NCI-H2081 treated with DMSO at 0.1 percent for 48 hours (cell line): ENCODE measurements at places on chromosomes 6 and 20.

- DNase-seq: no peak
Observed at GRCh38 chr6:33029328-33030184, 20.2 kb upstream of the HLA-DOA start.

- no peak for DNase-seq
Observed at GRCh38 chr6:135438907-135439535, 58.5 kb downstream of the AHI1 start.

DNA sequence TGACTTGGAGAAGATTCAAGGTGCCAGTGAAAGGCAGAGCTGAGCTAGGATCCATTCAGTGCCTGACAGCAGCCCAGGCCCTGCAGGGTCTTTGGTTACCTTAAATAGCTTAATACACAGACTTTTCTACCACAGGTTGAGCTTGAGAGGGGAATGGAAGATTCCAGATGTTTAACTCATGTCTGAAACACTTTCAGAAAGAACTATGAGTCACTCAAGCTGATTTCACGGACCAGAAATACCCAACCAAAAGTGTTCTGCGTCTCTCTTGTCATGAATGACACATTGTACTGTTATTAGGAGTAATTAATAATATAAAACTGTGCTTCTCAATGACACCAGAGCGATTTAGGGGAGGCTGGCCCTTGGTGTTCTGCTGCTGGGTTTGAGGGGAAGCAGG lies 6.4 kb upstream of the PMEPA1 start:
- no peak for DNase-seq

GRCh38 chr6:45574885-45575284 lies 197.2 kb upstream of the SUPT3H start:
- DNase-seq: no peak

DNA sequence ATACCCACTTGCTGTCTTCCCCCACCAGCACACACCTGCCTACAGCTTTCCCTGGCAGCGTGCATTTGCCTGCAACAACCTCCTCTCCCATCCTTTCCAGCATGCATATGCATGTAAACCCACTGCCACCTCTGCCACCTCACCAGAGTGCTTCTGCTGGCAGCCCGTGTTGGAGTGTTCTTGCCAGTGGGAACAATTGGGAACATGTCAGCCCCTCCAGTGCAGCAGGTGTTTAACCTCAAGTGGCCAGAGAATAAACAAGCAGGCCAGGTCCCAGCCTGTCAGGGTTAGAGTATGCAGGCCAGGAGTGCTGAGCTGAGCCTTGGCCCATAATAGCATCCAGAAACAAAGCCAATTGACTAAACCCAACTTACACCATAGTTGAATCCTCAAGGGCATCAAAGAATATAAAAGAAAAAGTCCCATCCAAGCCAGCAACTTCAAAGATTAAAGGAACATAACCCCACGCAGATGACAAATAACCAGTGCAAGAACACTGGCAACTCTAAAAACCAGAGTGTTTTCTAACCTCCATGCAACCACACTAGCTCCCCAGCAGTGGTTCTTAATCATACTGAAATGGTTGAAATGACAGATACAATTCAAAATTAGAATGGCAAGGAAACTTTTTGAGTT lies 1212.1 kb upstream of the CITED2 start:
- DNase-seq: no peak

DNA sequence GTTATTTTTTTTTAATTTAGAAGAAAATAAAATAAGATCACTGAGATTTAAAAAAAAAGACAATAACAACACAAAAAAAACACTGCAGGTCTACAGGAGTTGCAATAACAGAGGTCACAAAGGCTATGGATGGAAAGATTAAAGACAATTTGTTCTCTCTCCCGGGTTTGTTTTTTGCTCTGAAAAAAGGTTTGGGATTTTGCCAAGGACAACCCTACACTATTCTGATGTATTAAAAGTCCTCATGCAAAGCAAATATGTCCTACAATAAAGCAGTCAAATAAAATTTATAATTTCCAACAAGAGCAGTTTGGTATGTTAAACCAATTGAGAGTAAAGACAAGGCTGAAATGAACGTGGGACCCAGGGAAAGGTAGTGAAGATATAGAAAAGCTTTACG lies 55.6 kb downstream of the PTPRK start:
- DNase-seq: no peak

GRCh38 chr6:80339421-80339820 lies 232.9 kb downstream of the BCKDHB start:
- no peak for DNase-seq

DNA sequence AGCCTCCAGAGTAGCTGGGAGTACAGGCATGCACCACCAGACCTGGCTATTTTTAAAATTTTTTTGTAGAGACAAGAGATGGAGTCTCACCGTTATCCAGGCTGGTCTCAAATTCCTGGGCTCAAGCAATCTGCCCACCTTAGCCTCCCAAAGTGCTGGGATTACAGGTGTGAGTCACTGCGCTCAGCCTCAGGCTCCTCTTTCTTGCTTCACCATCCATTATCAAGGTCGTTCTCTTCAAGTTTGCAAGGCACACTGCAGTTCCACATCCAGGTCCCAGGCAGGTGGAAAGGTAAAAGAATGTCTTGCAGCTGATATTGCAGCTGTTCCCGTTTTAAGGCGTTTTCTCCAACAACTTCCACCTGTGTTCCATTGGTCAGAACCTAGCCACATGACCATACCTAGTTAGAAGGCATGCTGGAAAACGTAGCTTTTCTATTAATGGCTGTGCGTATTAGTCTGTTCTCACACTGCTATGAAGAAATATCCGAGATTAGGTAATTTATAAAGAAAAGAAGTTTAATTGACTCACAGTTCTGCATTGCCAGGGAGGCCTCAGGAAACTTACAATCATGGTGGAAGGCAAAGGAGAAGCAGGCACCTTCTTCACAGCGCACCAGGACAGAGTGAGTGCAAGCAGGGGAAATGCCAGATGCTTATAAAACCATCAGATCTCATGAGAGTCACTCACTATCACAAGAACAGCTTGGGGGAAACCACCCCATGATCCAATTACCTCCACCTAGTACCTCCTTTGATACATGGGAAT lies 51.7 kb downstream of the PCNA start:
- no peak for DNase-seq

- no peak for DNase-seq
Observed at GRCh38 chr20:8062756-8063155, 43.2 kb upstream of the TMX4 start.

DNA sequence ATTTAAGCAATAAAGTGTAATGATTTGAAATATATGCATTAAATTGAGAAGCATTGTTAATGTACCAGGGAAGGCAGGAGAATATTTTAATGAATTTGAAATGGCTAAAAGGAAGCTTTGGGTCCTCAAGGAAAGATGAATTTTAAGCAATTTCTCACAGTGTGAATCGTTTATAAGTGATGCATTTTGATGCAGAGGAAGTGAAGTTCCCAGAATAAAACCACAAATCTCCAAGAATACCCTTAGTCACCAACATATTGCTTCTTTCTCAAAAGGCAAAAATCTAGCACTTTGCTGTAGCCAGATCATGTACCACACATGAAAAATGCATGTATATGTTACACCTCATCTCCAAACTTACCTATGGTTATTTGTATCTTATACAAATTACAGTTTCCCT lies 11.7 kb downstream of the TPD52L1 start:
- no peak for DNase-seq
